ENCODE measurements at places on chromosomes 7 and 10.

GRCh38 chr7:37251222-37251621 is 197.4 kb downstream of the ELMO1 start:
- DNase-seq: no peak

DNA sequence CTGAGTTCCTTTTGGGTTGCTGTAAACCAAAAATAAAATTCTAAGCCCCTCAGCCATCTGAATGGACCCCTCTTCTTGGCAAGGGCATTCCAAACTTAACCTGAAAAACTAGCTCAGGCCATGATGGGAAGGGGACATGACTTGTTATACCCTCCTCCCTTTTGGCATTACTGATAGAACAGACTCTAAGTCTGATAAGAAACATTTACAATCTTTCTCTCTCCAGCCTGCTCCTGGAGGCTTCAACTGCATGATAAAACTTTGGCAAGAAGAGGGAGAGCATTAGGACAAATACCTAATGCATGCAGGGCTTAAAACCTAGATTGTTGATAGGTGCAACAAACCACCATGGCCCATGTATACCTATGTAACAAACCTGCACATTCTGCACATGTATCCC is 40.9 kb upstream of the ATOH7 start:
- no peak for DNase-seq

GRCh38 chr7:73841689-73842066 is 638 bp downstream of the METTL27 start:
- DNase-seq: no peak

DNA sequence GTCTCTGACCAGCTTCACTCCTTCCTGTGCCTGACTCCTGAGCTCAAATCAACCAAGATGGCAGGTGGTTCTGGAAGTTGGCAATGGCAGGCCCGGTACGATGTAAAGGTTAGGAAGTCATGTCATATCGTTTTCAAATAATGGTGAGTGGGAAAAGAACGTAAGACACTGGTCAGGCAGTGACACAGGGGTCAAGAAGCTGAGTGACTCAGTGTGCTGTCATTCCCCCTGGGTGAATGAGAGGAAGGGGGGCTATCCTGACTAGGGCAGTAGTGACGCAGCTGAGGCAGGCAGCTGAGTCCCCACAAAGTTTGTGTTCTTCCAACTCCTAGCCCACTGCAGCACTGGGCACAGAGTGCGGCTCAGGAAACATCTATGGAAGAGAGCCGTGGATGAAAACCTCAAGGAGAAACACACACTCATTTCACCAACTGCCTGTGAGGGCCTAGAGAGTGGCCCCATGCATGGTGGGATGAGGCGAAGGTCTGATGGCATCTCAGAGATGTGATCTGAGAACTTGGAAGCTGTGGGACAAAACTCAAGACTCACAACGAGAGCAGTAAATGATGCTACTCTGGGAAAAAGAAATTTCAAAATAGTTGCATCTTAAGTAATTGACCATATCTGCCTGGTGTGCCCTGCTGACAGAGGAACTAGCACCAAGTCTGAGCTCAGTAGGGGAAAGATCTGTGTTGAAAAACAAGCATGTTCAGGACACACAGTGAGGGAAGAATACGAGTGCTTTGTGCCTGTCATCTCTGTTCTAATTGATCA is 23.2 kb downstream of the CREB3L2 start:
- DNase-seq: no peak

DNA sequence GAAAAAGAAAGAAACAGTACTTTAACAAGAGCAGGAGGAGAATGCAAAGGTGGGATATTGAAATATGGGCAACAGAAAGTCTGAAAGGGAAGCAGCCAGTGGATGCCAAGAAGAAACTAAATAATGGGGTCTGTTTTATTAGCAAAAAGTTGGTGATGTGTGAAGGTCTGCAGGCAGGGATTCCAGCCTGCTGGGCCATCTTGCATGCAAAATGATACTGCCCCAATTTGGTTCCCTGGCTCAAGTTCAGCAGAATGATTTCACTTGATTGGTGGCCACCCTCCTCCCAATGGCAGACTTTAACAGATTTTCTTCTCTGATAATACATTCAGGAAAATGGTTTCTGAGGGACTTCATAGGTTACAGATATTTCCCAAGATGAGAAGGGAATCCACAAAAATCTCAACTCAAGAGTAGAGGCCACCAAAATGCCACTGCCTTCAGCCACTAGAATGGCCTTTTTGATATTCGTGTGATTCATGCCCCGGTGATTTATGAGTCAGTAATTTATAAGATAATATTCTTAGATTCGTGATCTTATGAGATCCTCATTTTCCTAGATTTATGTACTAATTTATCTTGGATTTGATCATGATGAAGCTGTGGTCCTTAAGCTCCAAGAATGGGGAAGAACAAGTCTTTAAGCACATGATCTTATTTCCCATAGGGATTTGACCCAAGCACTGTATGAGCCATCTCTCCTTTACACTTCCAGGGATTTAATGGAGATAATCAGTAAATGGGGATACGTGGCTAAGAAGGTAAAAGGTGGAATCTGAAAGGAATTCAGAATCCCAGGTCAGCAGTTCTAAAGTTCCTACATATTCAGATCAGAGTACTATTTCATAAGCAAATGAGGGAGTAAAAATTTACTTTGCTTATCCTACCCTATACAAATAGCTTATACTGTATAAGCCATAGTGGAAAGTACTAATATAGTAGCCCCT is 32.3 kb upstream of the ADD3 start:
- DNase-seq: no peak

GRCh38 chr10:43958964-43959363 is 310.3 kb upstream of the ZNF32 start:
- no peak for DNase-seq

- no peak for DNase-seq
Observed at GRCh38 chr10:113093188-113094113, 143.4 kb downstream of the TCF7L2 start.

- DNase-seq: no peak
Observed at GRCh38 chr7:106064771-106065574, 47.1 kb downstream of the SYPL1 start.

DNA sequence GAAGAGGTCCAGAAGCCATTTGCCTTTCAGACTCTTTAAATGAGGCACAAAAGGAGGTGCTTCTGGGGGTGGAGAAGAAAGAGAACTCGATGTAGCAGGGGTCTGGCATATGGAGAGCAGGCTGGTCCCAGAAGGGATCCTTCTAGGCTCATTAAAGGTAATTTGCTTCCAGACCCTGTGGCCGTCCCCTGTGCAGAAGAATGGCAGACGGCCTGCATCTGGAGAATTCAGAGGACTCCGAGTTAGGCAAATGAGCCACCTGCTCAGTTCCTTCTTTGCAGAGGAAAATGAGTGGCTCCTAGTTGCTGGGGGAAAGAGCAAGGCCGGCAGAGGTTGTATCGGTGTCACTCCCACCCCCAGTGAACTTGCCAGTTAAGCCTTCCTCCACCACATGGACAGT is 73.8 kb upstream of the FAM180A start:
- DNase-seq: no peak

GRCh38 chr10:117545141-117546019 is 2.8 kb downstream of the EMX2 start:
- DNase-seq: no peak

DNA sequence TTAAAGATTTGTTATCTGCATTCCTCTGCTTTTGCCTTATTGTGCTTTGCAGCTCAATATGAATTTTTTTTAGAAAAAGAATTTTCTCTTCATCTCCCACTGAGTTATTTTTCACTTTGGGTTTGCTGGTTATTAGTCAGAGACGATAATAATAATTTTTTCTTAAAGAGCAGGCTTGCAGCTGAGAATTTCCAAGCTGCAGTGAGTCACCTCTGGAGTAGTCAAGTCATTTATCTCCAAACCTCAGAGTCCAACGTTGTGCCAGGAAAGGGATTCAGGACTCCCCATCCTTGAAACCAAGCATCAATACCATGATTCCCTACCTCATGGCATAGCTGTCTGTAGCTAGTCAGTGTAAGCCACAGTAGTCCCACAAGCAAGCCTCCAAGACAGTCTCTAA is 15.2 kb upstream of the EGR2 start:
- no peak for DNase-seq

GRCh38 chr7:36487756-36488336 is 98.2 kb downstream of the ANLN start:
- DNase-seq: no peak

DNA sequence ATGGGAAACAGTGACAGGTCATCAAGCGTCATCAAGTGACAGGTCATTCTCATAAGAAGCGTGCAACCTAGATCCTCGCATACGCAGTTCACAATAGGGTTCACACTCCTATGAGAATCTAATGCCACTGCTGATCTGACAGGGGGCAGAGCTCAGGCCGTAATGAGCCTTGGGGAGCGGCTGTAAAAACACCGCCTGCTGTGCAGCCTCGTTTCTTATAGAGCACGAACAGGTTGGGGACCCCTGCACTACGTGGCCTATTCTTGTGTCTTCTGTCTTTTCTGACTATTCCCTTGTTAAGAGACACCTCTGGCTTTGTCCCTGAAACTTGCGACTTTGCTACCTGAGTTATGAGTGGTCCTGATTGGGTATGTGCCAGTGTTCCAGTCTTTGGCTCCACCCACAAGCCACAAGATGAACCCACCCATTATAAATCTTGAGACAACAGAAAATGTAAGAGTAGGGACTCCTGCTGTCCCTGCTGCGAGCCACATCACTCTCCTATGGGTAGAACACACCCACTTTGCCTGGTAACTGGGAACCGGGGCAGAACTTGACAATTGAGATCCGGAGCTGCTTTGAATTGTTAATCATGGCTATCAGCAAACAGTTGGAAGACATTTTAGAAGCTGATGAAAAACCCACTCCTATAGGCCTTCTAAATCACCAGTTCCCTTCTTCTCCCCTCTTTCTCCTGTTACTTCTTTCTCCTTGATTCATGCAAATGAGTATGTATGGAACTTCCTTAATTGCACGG is 55.8 kb upstream of the EXOC4 start:
- DNase-seq: no peak

- DNase-seq: no peak
Observed at GRCh38 chr7:148819697-148820360, 64.3 kb downstream of the EZH2 start.

DNA sequence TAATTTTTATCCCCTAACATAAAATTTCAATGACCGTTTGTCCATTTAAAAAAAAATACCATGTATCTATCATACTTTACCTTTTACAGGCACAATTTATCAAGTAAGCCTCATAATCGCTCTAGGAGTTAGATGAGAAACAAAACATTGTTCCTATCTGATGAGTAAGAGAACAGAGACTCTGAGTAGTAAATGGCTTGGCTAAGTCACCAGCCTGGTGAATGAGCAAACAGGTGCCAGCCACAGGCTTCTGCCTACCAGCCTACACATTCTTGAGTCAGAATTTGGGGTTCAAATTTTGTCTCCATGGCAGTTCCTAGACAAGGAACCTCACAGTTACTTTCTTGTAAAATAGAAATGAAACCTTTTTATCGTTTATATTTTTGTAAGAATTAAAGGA is 235.4 kb downstream of the HGF start:
- DNase-seq: no peak

- no peak for DNase-seq
Observed at GRCh38 chr10:86950349-86950748, 7.1 kb downstream of the MMRN2 start.

- no peak for DNase-seq
Observed at GRCh38 chr7:103094102-103094501, 19.2 kb downstream of the ARMC10 start.

GRCh38 chr10:103852856-103853255 is 2.5 kb downstream of the SH3PXD2A start:
- no peak for DNase-seq

DNA sequence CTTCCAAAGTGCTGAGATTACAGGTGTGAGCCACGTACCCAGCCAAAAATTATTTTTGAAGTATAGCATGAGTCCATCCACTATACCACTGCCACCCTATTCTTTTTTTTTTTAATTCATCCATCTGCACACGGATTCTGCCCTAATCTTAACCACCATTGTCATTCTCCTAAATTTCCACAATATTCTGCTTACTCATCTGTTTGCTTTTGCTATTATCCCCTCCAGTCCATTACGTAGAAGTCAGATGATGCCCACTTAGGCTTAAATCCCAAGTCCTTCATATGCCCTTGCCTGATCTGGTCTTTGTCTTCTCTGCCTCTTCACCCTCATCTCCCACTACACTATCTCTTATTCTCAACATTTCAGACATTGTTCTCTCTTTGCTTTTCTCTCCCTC is 86.7 kb downstream of the MMRN2 start:
- no peak for DNase-seq

- no peak for DNase-seq
Observed at GRCh38 chr10:91652364-91652763, 19.5 kb upstream of the PPP1R3C start.

GRCh38 chr7:115135769-115136410 is 214.0 kb downstream of the MDFIC start:
- DNase-seq: no peak

DNA sequence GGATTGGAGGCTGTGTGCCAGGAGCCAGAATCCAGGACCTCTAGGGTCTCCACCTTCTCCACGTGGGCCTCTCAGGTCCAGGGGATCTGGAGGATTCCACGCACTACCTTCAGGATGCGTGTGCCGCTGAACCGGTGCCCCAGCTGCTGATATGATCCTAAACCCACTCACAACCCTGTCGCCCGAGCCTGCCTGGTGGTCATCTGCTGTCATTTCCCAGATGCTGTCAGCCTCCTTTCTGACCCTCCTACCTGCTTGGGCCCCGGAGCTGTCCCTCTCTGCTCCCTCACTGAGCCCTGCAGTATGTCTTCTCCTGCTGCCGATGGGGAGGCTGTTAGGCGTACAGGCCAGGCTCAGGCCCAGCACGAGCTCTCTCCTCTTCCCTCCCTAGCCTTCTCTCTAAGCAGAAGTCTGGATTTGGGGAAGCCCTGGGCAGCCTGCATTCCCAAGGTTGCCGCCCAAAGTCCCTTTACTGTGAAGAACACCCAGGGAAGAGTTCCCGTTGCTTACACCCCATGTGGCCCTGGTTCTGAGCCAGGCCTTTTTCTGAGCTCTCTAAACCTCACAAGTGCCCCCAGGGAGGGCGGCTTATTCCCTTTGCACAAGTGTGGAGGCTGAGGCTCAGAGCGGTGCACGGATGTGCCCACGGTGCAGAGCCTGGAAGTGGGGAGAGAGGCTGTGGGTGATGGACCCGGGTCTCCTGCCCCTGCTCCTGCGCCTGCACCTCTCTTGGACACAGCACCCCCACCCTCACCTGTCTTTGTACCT is 30.8 kb upstream of the ZNF488 start:
- DNase-seq: no peak

GRCh38 chr10:11724938-11725776 is 17.0 kb upstream of the ECHDC3 start:
- no peak for DNase-seq

GRCh38 chr7:117111535-117111934 is 158.2 kb downstream of the ST7 start:
- no peak for DNase-seq

DNA sequence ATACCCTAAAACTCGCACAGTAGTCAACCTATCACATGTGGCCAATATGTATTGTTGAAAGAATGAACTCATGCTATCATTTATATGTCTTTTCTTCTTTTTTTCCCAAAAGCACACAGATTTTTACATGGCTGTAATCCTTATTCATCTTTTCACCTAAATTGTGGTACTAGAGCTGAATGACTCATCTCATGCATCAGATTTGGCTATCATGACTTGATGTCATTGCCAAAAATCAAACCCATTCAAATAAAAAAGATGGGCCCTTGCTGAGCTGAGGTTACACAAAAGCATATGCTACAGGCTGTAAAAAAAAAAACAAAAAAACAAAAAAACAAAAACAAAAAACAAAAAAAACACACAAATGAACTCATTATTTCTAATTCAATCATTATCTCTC is 3.3 kb upstream of the LMOD2 start:
- DNase-seq: no peak

Measured in activated naive CD8-positive, alpha-beta T cell treated with anti-CD3 and anti-CD28 coated beads, Interleukin-2, amount 50 U/mL, for 16 hours (primary cell).